Cardiac muscle cell (in vitro differentiated cells and primary cell): ENCODE measurements at places on chromosomes 4 and X. TPM values are rescaled to one million over a fixed set of nuclear protein-coding genes. Genes with fewer than 3 reads are reported as not detected.

Gene POU3F4
- total RNA-seq, result 0.03 TPM in 1 of 2 replicates, not detected in the other

DNA sequence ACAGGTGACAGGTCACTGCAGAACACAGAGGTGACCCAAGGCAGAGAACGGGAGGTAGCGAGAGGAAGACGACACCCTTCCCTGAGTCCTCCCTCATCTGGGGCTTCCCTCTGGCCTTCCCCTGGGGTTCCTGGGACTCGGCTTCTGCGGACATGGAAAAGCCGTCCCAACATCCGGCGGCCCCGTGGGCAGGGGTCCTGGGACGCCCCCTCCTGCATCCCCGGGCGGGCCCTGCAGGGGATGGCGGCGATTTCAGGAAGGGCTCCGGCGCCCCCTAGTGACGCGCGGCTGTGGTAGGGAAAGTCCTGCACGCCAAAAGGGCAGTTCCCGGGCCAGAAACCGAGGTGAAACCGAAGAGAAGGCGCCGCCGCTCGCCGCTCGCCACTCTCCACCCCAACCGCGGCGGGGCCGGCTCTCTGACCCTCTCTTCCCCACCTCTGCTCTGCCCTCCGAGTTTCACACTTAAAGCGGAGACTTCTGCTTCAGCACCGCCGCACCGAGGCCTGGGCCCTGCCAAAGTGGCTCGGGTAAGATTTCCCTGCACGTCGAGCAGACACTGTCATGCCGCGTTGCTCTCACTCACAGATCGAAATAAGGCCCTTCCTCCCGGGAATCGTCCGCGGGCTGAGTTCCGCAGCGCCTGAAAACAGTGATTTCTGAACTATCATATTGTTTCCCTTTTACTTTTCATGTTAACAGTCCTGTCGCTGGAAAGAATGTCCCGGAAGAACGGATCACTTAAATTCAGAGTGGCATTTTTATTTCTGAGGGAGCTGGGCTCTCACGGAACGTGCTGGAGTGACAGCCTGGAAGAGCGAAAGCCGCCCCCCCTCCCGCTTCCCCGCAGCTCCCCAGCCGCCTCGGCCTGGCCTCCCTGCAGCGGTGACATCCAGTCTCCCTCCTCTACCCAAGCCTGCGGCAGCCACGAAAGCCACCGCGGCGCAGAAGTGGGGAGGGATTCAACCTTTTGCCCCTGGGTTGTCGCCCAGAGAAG lies 110.6 kb downstream of the DCTD start:
- no peaks in the 10 kb centered on the region for H3K36me3 ChIP-seq
- peak; percentile 78 for DNase-seq
- no peaks in the 10 kb centered on the region for H3K4me1 ChIP-seq
- peaks cover 10% of the 10 kb centered on the region for H3K27me3 ChIP-seq
- H3K27ac ChIP-seq, result no peak overlapping the region

Gene MAGEA2B
- not detected in 2 replicates for total RNA-seq

Gene CXCL5
- total RNA-seq, result not detected in 2 replicates

- H3K36me3 ChIP-seq, result no peaks in the 10 kb centered on the region
- peak overlapping the region; percentile 89 for H3K27ac ChIP-seq
- H3K4me3 ChIP-seq, result peak overlapping the region; percentile 73
- peak; percentile 73 for DNase-seq
These were observed 810 bp downstream of the SPRY1 start for GRCh38 chr4:123397144-123398065.

DNA sequence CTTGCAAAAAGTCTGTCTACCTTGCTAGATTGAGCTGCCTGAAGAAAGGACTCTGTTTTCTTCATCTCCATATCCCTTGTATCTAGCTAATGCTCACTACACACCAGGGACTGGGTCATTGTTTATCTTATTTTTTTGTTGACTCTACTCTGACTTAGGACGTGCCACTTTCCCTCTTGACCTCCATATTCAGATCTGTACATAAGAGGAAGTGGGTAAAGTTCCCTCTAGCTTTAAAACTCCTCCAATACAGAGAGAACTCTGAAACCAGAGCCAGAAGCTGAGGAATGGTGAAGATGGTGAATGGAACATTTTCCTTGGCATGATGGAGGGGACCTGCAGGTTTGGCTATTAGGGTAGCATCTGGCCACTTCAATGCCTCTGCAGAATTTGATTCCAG lies 2026.1 kb upstream of the TENM3 start:
- DNase-seq, result no peak
- H3K4me3 ChIP-seq, result no peak overlapping the region
- no peak overlapping the region for H3K27ac ChIP-seq
- H3K27me3 ChIP-seq, result no peaks in the 10 kb centered on the region
- H3K36me3 ChIP-seq, result no peaks in the 10 kb centered on the region
